Central memory CD8-positive, alpha-beta T cell (primary cell): ENCODE measurements at places on chromosomes 1 and 21.

GRCh38 chr1:5311634-5312292 lies 657.4 kb downstream of the AJAP1 start:
- DNase-seq = no peak

GRCh38 chr1:20386323-20387081 lies 95.8 kb downstream of the VWA5B1 start:
- DNase-seq = no peak

GRCh38 chr1:9453779-9454418 lies 85.4 kb upstream of the SLC25A33 start:
- DNase-seq = no peak

GRCh38 chr21:35438643-35439404 lies 389.7 kb upstream of the RUNX1 start:
- DNase-seq = no peak

GRCh38 chr1:46812996-46813857 lies 14.4 kb downstream of the CYP4B1 start:
- DNase-seq = no peak

GRCh38 chr1:65681096-65681495 lies 111.6 kb upstream of the PDE4B start:
- no peak for DNase-seq

DNA sequence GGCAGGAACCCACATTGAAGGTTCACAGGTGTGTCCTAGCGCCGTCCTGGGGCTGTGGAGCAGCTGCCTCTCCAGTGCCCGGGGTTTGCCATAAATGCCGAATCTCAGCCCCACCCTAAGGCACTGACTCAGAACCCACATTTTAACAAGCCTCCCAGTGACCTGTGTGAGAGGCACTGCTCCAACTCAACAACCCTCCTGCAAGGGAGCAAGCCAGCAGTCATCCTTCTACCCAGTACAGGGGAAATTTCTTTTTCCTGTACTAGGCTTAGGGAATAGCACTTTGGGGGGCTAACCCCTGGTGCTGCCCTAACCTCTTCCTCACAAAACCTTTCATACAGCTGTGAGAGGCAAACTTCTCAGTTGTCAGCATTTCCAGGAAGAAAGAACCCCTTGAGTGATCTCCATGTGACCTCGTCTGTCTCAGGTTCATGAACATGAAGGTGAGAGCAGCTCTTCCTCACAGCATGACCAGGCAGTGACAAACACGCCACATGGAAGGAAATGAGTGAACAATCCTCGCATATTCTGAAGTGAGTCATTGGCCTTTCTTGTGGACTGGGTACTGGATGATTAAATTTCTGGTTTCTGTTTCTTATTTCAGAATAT lies 11.4 kb upstream of the BCAR3 start:
- no peak for DNase-seq

DNA sequence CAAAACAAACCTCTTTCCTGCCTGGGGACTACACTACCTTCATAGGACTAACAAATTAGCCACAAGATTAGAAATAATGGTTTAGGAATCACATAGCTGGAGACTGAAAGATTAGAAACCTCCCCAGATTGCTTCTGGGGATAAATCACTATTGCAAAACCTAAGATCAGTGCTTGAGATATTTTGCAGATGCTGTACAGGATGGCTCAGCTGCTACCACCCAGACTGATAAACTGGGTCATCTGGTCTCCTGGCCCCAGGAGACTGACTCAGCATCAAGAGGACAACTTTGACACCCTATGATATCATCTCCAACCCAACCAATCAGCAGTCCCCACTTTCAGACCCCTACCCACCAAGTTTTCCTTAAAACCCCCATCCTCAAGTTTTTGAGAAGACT lies 137.0 kb downstream of the LRRC53 start:
- no peak for DNase-seq

- DNase-seq = no peak
Observed at GRCh38 chr1:29473161-29473855, 237.0 kb downstream of the PTPRU start.

- no peak for DNase-seq
Observed at GRCh38 chr1:235366286-235366685, 941 bp upstream of the TBCE start.

GRCh38 chr1:236137285-236137852 lies 5.0 kb upstream of the GPR137B start:
- no peak for DNase-seq

DNA sequence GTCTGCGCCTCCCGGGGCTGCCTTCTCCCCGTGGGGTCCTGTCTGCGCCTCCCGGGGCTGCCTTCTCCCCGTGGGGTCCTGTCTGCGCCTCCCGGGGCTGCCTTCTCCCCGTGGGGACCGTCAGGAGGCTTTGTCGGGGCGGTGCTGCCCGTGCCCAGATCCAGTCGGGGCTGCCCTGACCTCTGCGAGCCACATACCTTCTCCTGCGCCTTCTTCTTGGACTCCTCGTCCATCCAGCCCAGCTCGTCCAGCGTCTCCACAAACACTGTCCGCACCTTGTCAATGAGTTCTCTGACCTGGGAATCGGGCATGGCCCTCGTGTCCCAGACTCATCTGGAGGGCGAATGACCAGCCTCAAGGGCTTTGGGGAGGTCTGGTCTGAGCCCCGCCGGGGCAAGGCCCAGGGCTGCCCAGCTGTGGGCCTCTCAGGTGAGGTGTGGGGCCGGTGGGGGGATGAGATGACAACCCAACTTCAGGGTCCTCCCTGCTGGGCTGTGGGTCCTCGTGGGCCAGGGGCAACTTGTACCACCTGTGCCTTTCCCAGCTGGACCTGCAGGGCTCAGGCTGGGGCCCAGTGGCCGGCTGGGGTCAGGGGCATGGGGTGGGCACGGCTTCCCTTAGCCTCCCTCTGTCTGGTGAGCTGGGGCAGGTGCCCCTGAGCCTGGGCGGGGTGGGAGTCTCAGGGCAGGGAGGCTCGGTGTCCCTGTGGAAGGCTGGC lies 9.4 kb downstream of the PRXL2B start:
- DNase-seq = no peak

DNA sequence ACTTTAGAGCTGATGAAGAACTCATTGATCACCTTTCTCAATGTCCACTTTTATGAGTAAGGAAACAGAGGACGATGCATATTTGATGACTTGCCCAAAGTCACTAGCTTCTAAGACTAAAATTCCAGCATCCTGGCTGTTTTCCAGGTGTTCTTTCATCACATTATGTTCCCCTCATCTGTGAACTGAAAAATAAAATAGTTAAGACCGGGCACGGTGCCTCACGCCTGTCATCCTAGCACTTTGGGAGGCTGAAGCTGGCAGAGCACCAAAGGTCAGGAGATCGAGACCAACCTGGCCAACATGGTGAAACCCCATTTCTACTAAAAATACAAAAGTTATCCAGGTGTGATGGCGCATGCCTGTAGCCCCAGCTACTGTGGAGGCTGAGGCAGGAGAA lies 297.5 kb downstream of the DUSP10 start:
- no peak for DNase-seq

DNA sequence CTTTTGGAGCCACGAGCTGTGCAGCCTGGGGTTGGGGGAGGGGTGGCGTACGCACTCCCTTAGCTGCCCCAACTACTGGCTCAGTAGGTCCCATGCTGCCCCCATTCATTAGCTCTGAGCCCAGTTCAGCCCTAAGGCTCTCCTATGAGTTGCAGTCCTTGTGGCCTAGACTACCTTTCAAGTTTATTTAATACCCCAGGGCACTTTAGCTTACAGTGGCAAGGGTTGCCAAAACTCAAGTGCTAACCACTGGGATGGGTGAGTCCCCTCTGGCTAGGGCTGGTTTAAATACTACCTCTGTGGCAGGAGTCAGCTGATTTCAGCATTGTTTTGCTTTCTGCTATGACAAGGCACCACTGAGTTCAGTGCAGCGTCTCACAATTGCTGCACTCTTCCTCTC lies 118.2 kb downstream of the ODF2L start:
- DNase-seq = no peak

DNA sequence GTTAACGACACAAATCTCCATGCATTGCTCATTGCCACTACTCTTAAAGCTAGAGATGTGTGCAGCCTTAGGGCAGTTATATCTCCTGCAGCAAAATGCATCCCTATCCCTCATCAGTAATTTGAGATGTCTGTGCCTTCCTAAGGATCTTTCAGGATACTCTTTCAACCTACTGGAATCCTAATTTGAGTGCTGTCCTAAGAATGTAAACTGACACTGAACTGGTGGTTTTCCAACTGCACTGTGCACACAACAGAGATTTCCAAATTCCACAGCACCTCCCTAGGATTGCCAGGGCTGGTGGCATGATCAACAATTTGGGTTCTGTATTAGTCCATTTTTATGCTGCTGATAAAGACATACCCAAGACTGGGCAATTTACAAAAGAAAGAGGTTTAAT lies 193.9 kb downstream of the LTN1 start:
- no peak for DNase-seq

- DNase-seq = no peak
Observed at GRCh38 chr1:85282424-85282823, 6.0 kb upstream of the BCL10 start.

- no peak for DNase-seq
Observed at GRCh38 chr1:204286831-204287421, 72.8 kb downstream of the PLEKHA6 start.

GRCh38 chr1:224859651-224860050 lies 69.8 kb upstream of the DNAH14 start:
- no peak for DNase-seq

- DNase-seq = no peak
Observed at GRCh38 chr1:101360506-101360905, 123.7 kb downstream of the S1PR1 start.

DNA sequence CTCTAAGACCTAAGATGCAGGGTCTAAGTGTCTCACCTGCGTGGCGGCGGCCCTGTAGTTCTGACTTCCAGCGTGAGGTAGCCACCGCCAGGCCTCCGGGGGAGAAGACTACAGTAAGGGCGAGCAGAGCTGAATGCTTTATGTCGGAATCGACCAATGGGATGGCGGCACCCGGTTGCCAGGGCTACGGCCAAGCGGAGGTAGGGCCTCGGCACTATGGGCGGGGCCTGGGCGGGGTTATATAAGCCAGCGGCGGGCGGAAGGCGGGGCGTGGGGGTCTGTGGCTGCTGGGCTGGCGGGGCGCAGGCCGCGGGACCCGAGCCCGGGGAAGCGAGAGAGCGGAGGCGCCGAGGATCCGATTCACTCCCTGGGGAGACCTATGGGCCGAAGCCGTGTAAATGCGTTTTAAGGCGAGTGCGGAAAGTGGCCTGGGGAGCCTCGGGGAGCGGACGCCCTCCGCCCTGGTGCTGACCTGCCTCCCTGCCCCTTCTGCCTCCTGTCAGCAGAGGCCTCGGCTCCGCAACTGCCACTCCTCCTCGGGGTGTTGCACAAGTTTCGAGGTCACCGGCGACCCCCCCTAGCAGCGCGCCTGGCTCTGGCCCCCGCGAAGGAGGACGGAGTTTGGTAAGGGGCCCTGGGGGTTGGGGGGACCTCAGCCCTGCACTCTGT lies at the start of gene AZIN2:
AZIN2 (plus strand) TSS at position 269 of the 669 bp plus-strand sequence. CDS start 1,097 bp downstream, outside the sequence.
- peak; percentile 94 for DNase-seq

GRCh38 chr1:204042516-204042915 lies 30.4 kb upstream of the SOX13 start:
- no peak for DNase-seq

- DNase-seq = peak; percentile 75
Observed at GRCh38 chr1:157156058-157156541, 17.9 kb upstream of the ETV3 start.

DNA sequence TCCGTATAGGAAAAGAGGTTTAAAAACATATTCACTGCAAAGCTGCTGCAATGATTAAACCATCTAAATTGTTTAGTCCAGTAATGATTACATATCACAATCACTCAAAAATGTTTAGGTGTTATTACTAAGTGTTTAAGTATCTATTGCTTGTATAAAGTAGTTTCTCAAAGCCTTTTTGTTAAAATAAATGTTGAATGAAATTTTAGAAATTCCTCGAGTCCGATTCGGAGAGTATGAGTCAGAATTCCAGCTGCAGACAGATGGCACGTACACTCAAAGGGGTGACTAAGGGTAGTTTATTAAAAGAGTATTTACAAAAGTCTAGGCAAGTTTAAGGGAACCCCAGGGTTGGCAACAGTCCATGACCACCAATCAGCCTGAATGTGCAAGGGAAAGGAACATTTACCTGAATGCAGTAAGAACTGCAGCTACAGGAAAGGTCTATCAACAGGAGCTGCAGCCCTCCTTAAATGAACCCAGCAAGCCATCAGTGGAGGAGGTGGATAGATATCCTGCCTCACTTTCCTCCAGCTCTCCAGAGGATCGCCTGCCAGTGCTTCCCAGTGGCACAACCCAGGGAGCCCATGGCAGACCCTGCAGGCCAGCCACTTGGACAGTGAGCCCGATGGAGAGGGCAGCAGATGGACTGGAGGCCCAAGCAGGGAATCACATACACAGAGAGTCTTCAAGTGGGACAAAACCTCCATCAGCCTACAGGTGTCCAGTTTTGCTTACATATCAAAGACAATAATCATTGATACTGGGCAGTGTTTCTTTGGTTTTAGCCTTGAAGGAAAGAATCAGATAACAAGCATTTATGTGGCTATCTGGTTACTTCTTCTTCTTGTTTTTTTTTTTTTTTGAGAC lies 92.1 kb upstream of the SLC44A3 start:
- no peak for DNase-seq
